ENCODE measurements at places on chromosomes 16 and 17.

DNA sequence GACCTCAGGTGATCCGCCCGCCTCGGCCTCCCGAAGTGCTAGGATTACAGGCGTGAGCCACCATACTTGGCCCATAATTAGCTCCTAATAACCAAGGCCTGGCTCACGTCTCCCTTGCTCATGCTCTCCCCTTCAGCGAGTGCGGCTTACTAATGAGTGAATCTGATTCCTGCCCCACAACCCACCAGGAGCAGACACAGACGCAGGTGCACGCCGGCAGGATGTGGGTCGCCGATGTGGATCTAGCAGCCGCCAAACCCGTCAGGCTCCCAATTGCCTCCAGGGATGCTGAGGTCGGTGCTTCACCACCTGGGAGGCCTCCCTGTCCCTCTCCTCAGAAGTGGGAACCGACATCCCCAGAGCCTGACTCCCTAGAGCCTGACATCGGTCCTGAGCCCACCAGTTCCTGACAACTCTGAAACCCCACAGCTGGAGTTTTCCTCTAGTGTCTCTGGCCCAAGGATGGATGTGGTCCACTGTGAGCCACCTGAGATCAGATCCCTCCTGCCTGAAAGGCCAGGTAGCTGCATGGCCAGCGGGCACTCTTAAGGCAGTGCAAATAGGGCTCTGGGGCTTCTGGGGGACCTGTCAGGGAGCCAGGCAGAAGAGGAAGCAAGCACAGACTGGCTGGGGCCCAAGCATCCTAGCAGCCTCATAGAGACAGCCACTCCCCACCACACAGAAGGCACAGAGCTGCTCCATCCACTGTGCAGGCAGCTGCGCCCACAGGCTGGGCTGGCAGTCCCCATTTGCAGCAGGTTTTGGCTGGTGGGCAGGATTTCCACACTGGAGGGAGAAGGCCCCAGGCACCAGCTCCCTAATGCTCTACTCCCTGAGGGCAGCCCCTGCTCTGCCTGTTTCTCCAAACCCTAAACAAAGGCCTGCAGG, 10.8 kb downstream of the EXOC7 start:
- peak; percentile 65 for DNase-seq

GRCh38 chr17:5194346-5194745, 2.7 kb upstream of the ZNF594 start:
- DNase-seq = no peak

DNA sequence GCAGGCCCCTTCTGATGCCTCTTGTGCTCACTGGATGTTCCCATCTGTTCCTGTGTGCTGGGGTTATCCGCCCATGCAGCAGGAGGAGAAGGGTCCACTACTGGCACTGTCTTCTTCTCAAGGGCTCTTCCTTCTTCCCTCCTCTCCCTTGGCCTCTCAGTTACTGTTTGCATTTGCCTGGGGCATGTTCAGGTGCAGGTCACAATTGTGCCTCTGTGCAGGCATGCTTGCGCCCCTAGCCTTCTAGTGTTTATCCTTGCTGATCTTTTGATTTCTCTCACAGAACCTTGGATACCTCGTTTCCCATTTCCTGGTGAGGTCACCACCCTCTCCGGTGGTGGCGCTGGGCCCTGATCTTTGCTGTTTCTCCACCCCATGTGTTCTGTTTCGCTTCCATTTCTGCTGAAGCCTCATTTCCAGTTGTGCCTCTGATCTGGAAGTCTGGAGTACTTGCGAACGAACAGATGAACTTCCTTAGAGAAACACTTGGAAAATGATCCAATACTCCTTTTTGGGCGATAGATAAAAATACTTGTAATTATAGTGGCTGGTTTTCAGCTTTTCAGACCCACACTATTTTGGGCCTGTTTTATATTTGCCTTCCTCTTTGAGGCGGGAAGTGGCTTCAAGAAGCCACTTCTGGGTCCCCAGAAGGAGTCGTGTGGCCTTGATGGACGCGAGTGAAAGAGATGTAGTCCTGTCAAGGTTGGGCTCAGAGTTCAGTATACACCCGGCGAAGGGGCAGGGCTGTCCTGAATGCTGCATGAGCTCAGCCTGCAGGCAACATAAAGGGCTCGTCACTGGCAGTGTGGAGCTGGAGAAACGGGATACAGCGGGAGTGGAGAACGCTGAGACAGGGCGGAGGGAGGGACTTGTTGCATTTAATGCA, 312.9 kb downstream of the SNX29 start:
- DNase-seq = no peak

DNA sequence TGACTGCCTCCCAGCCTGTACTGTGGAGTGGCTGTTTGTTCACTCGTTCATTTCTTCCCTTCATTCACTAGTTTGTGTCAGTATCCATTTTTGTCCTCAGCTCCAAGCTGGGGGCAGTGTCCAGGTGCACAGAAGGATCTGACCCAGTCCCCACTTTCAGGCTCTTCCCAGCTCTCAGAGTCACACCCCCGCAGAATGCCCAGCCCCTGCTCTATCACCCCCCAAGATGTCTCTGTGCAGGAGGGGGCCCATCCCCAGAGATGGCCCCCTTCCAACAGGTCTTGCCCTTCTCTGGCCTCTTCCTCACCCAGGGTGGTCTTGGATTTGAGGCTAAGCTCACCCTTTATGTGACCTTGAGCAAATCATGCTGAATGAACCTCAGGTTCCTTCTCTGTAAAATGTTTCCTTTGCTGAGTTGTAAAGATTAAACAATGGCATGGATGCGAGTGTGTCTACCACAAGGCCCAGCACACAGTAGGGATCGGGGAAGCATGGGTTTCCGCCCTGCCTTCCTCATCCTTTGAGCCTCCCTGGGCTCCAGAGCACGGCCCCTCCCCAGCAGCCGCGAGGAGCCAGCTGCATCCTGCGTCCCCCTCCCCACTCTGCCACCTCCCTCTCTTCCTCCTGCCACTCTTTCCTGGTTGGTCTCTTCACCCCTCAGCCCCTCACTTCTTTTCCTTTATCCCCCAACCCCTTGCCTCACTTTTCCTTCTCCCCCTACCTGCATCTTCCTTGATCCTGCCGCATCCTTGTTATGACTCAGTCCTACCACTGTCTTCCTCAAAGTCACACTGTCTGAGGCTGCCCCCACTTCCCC, 2.8 kb downstream of the FBXL19 start:
- DNase-seq = no peak

DNA sequence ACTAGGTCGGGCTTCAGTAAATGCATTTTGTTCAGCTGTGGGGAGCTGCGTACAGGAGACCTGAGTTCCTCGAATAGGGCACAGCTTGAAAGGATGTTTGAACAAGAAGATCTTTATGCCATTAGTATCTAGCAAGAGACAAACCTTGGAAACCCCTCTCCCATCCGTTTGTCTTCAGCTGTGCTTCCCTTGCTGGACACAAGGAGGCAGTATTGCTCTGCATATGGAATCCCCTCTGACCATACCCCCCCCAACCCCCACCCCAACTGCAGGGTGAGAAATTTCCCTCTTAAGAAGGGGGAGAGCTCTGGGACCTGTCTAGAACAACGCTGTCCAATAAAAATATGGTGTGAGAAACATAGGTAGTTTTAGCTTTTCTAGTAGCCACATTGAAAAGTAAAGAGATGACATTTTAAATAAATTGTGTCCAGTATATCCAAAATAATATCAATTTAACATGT, 1.6 kb downstream of the MRM1 start:
- peak; percentile 76 for DNase-seq

DNA sequence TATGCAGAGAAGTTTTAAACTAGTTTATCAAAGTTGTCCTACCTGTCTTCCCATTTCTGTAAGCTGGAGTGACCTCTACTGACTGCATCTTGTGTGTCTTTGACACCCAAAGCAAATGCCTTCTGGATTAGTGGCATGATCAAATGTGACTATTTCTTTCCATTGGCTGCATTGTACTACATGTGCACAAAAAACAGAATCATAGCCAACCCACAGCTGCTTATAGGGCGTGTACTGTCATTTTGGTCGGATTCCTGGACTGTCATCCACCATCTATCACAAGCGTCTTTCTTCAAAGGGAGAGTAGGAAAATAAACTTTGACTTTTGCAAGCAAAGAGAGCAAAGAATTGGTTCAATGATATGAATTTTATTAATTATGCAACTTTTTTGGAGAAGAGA, 310.6 kb downstream of the MAP2K6 start:
- DNase-seq = no peak

- DNase-seq = no peak
Observed at GRCh38 chr17:49362723-49363117, 670 bp upstream of the ZNF652 start.

- DNase-seq = no peak
Observed at GRCh38 chr16:620700-621525, 9.9 kb upstream of the WFIKKN1 start.

- DNase-seq = peak; percentile 59
Observed at GRCh38 chr17:45096141-45096540, 35.0 kb downstream of the NMT1 start.

- peak; percentile 65 for DNase-seq
Observed at GRCh38 chr17:63358111-63358839, 87.8 kb downstream of the CYB561 start.

GRCh38 chr16:70705056-70705455, 19.2 kb upstream of the MTSS2 start:
- DNase-seq = peak; percentile 61

DNA sequence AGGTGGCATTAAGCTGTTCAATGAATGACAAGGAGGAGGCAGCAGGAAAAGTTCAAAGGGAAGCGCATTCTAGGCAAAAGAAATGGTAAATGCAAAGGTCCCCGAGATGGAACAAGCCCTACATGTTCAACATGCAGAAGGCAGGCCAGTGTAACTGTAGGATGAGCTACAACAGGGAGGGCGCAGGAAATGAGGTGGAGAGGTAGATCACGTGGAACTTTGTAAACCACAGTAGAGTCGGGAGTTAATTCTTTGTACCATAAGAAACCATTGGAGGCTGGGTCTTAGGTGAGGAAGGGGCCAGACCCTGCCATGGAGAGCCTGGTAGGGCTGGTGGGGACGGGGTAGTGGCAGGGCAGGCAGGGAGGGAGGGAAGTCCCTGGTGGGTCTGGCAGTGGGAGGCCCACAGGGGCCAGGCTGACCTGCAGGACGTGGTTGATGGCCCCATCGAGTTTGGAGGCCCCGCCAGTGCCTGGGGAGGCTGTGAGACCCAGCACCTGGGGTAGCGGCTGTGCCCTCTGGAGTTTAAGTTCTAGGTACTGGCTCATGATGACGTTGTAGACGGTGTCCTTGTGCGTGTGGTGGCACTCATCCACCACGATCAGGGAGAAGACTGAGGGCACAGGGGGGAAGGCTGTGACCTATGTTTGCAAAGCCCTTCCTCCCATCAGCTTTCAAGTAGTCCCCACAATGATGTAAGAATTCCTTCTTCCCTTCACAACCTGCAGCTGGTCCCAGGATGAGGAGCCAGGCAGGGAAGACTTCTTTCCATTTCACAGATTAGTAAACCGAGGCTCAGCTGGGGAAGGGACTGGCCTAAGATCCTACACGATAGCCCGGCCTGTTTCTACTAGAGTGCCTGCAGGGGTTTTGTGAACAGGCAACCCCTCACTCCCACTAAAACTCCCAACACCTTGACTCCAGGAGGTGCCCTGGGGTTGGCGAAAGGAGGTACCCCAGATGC, 1.9 kb downstream of the DHX58 start:
- DNase-seq = no peak

DNA sequence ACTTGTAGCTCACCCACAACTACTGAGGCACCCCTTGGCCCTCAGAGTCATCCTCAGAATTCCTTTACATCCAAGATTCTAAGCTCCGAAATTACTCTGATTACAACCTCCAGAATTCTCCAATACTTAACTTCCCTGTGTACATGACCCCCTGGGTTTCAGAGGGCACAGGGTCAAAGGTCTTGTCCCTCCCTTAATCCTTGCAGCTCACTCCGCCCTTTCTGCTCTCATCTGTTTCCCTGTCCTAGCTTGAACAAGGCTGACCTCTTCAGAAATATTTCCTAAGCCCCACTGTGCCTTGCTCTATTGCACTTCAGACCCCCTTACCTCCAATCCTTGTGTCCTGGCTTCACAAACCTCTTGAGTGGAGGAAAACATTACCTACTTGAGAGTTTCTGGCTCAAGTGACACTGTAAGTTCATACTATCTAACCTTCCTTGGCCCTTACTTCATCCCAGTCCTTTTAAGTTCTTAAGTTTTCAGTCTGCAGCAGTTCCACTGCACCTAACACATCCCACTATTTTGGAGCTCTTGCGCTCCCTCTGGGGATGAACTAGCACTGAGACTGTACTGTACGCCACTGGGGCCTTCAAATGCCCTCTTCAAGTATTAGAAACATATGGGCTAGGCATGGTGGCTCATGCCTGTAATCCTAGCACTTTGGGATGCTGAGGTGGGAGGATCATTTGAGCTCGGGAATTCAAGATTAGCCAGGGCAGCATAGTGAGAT, 6.2 kb downstream of the N4BP1 start:
- DNase-seq = no peak

DNA sequence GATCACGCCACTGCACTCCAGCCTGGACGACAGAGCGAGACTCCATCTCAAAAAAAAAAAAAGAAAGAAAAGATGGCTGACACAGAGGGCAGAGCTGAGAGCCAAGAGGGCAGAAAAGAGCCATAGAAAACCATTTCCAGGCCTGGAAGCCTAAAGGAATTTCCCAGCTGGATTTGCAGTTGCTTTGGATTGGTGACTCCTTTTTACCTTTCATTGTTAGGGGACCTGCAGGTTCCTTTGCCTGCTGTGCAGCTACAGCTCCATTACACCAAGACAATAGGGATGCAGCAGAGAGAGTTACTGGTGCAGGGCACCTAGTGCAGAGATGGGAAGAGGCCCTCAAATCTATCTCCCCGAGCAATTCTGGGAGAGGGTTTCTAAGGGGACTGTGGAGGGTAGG, 18.4 kb downstream of the ZNF668 start:
- DNase-seq = no peak

DNA sequence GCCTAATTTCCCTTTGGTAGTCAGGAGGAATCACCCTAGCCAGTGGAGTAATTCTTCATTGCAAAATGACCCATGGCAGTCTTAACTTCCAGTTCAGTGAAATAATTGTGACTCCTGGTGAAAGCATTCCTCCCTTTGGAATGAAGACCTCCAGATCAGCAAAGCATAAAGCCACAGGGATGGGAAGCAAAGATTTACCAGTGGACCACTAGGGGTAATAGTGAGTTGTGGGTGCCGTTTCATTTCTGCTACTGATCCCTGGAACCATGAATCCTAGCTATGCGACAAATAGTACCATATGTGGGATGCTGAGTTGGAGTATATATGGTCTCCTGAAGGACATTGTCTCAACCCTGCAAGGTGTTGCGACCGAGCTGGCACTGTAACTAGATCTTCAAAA, 13.7 kb downstream of the DYNLL2 start:
- no peak for DNase-seq

GRCh38 chr17:45091778-45092425, 30.8 kb downstream of the NMT1 start:
- no peak for DNase-seq

- no peak for DNase-seq
Observed at GRCh38 chr16:22161401-22161800, 905 bp upstream of the SDR42E2 start.

GRCh38 chr17:74702116-74702871, 10.4 kb downstream of the CD300LF start:
- DNase-seq = no peak

GRCh38 chr16:66984892-66985311, 3.5 kb upstream of the CES4A start:
- DNase-seq = no peak

DNA sequence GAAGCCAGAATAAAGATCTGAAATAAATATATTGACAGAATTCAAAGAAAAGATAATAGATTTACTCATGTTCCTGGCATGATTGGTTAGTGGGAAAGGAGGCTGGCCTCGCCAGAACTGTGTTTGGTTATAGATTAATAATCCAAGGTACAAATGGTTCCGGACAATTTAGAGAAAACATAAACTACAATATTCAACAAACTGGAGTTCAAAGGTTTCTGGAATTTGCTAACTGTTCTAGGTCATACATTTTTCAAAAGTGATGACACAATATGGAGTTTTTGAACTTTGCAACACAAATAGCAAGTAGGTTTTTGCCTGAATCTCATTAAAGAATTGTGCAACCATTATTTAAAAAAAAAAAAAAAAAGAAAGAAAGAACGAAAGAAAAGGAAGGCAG, 251.7 kb upstream of the SALL1 start:
- DNase-seq = no peak

Measured in myocyte (in vitro differentiated cells).